Fibroblast of skin of right biceps (primary cell): ENCODE measurements at places on chromosomes 11 and 22.

- DNase-seq: peak; percentile 26
Measured at GRCh38 chr11:72263361-72263760, 19.4 kb upstream of the PHOX2A start.

- no peak for DNase-seq
Measured at GRCh38 chr11:121214861-121215260, 77.7 kb upstream of the SC5D start.

DNA sequence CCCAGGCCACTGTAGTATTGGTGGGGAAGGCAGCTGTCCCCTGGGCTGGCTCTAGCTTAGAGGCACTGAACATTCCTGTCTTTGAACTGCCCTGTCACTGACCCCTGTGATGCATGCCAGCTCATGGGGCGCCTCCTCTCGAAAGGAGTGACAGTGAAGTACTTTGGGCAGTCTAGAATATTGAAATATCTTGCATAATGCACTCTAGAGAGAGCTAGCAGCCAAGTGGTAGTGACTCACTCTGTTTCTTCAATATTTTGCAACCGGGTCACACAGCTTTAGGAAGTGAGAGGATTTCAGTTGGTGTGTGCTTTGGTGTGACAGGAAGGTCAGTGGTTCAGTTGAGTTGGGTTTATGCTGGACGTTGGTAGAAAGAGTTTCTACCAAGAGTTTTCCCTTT, 35.5 kb upstream of the ST14 start:
- peak; percentile 85 for DNase-seq

- no peak for DNase-seq
Measured at GRCh38 chr11:47867823-47868222, 19.7 kb upstream of the NUP160 start.

GRCh38 chr11:126790550-126791081, 210.0 kb downstream of the KIRREL3 start:
- peak; percentile 91 for DNase-seq

GRCh38 chr11:121417055-121417551, 35.0 kb upstream of the SORL1 start:
- DNase-seq: peak; percentile 94

DNA sequence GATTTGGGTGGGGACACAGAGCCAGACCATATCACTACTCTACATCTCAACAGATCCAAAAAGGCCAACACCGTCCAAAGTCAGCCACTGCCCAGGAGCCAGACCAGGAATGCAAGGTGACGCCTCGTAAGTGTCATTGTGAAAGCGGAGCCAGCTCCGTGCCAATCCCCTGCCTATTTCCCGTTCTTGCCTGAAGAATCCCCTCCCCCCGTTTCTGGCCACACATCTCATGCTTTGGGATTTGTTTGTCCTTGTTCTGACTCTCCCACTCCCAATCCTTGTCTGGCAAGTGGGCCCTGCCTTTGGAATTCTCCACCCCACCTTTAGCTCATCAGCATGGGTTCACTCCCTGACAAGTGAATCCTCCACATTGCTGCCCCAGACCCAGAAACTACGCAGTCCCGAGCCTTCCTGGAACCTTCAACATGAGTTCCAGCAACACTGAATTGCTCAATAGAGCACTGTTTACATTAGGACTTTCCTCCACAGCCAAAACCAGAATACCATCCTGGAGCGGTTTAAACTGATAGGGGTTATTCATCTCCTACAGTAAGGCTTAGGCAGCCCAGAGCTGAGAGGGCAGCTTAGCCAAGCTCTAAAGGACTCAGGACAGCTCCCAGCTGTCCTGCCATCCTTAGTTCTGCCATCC, 6.0 kb upstream of the SLC35C1 start:
- no peak for DNase-seq
